ENCODE measurements at places on chromosomes 2 and 18.

- no peak for DNase-seq
These were observed 725.8 kb downstream of the TSN start for GRCh38 chr2:122481244-122481622.

- DNase-seq = no peak
These were observed 245.6 kb downstream of the NDUFA10 start for GRCh38 chr2:239779584-239779983.

DNA sequence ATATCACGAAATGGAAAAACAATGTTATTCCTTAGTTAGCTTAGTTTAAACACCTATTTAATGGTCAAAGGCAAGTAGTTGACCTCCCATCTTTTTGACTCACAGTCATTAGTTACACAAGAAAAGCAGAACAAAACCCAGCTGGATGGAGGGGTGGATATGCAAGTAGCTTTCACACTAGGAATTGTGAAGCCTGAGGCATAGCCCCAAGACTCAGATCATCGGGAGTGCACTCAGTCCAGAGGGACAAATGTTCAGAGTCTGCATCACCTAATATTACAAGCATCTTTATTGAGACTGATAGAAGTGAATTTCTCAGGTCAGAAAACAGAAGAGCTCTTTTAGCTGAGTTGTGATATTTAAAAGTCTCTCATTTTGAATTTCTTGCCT is 15.5 kb upstream of the CPS1 start:
- no peak for DNase-seq

DNA sequence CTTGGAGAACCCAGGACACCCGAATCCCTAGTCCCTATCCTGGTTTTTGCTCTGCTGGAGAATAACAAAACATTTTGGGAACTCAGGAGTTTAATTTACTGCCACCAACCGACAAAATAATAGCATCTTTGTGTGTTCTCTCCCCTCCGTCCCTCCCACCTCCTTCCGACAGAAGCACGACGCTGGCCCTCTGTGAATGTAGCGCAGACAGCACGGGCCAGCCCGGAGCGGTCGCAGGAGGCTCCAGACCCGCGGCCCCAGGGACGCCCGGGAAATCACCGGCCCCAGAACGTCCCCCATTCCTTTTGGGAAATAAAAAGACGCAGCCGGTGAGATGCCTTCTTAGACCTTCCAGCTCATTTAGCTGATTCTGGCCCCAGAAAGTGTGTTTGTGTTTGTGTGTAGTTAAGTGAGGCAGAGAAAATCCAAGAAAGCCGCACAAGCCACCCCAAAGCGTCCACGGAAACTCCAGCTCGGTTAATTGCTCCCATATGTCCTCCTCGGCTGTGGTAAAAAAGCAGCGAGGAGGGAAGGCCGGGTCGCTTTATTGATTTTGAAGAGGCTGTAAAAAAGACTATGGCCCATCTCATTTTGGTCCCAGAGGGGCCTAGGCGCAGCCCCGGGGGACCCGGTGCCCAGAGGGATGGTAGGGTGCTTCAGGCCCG is 577 bp upstream of the TANC1 start:
- peak; percentile 84 for DNase-seq

- no peak for DNase-seq
These were observed 310.0 kb downstream of the CNTNAP5 start for GRCh38 chr2:124335058-124335457.

DNA sequence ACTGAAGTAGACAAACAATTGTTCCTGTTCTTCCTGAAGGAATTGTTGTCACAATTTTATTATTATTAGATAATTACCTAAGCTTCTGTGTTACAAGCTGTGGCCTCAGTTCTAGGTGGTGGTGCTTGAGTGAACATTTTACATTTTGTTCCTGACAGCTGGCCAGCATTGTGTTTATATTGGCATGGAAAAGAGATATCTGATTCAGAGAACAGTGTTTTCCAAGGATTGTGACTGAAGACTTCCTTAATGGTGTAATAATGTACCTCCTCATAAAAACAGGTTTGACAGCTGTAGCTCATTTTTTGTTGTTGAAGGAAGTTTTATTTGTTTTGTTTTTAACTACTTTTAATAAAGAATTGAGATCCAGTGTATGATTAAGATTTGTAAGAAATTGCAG is 95.2 kb downstream of the EPB41L5 start:
- no peak for DNase-seq

- no peak for DNase-seq
These were observed 819.7 kb upstream of the ZEB2 start for GRCh38 chr2:145339646-145340045.

DNA sequence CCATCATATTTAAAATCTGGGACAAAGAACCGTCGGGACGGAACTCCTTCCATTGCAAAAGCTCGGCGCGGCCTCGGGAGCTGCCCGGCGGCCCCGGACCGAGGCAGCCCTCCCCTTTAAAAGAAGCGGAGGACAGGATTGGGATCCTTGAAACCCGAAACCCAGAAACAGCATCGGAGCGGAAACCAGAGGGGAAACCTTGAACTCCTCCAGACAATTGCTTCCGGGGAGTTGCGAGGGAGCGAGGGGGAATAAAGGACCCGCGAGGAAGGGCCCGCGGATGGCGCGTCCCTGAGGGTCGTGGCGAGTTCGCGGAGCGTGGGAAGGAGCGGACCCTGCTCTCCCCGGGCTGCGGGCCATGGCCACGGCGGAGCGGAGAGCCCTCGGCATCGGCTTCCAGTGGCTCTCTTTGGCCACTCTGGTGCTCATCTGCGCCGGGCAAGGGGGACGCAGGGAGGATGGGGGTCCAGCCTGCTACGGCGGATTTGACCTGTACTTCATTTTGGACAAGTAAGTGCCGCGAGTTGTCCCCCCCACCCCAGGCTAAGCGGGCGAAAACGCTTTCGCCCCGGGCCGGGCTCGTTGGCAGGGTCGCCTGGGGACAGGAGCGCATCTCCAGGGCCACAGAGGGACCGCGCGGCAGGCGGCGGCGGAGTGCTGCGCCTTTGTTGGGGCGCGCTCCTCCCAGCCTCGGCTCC is at the start of gene ANTXR1:
Gene ANTXR1 (plus strand): TSS at position 38 of the 698 bp plus-strand sequence. CDS start 321 bp downstream, at position 359.
- DNase-seq = no peak

DNA sequence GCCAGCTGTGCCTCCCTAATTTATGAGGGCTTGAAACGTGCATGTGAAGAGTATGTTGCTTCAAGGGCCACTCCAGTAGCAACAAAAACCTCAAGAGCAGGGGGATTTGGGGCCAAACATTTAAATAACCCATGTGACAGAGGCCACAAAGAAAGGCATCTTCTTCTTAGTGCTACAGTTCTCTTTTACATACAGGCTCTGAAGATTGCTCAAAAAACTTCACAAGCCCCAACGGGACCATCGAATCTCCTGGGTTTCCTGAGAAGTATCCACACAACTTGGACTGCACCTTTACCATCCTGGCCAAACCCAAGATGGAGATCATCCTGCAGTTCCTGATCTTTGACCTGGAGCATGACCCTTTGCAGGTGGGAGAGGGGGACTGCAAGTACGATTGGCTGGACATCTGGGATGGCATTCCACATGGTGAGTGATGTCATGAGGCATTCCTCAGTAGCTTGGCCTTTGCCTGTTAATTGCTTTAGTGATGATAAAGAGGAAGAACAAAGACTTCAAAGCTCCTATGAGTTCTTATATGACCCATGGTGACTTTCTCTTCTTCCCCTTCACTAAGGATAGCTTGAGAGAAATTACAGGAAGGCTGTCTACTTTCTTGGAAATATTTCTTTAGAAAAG is 40.1 kb downstream of the NRP2 start:
- no peak for DNase-seq

DNA sequence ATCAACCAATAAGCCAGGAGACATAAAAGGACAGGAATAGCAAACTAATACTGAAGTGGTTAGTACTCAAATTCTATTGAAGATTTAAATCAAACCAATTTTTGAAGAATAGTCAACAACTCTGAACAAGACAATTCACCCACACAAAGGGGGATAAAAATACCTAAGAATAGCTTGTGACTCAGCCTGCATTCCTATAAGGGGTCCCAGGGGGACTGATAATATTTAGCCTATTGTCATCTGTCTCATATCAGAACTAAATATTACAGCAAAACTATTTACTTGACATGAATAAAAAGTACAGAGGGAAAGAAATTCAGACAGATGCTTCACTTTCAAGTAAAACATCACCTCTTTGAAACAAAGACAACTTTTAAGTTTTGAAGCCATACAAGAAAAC is 7.7 kb downstream of the ITSN2 start:
- no peak for DNase-seq

GRCh38 chr2:233410196-233410760 is 56.0 kb downstream of the DGKD start:
- DNase-seq = no peak

GRCh38 chr18:61085761-61086160 is 247.5 kb upstream of the CDH20 start:
- DNase-seq = no peak

GRCh38 chr2:13698847-13699246 is 933.7 kb upstream of the LRATD1 start:
- DNase-seq = no peak

- DNase-seq = no peak
These were observed 53.8 kb upstream of the STK17B start for GRCh38 chr2:196225213-196225612.

DNA sequence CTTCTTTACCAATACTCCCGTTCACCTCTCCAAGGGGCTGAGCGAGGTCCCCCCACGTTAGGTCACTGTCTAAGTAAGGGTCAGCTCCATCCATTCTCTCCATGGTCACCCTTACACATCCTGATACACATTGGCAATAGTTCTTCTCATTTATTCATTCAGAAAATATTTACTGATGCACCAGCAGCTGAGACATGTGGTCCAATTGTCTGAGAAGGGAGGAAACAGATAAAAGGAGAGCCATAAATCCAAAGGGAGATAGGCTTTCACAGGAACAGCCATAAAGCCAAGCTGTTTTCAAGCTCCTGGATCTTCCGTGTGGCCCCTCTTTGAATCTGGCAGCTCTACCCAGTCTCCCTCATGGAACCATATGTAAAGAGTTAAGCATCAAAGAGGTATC is 121.2 kb downstream of the TXNL1 start:
- DNase-seq = no peak

GRCh38 chr2:165905269-165905668 is 48.3 kb downstream of the TTC21B start:
- no peak for DNase-seq

GRCh38 chr2:101909760-101910159 is 82.0 kb upstream of the IL1R2 start:
- no peak for DNase-seq

- no peak for DNase-seq
These were observed 397.7 kb downstream of the TRIB2 start for GRCh38 chr2:13114391-13114790.

DNA sequence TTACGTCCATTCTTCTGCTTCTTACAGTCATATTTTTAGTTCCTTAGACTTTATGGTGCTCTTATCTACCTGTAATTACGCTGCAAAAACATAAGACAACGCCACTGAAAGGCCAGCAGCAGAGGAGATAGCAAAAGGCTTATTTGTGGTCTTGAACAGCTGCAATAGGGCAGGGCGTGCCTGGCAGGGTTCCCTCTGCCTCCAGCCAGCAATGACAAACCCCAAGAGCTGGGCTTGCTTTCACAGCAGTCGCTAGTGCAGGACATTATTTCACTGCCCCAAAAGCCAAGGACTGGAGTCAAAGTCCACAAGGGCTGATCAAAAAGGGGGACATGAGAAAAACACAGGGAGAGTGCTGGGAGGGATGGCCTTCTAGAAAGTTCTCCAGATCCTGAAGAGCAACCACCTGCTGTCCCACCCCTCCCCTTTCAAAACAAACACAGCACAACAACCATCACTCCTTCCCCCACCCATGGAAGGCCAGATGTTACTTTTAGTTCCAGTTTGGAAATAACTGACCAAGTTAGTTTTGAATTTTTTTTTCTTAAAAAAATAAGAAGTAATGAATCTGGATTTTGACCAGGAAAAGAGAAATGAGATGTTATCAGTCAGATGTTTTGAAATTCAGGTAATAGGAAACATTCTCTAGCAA is 127.8 kb downstream of the RBMS1 start:
- no peak for DNase-seq

GRCh38 chr2:114066186-114066747 is 176.4 kb downstream of the ACTR3 start:
- DNase-seq = no peak

- DNase-seq = no peak
These were observed 9.5 kb downstream of the SLC1A4 start for GRCh38 chr2:64998658-64999061.

- no peak for DNase-seq
These were observed 762 bp downstream of the VPS4B start for GRCh38 chr18:63421514-63421913.

- no peak for DNase-seq
These were observed 361.1 kb upstream of the NRP2 start for GRCh38 chr2:205321231-205321630.

DNA sequence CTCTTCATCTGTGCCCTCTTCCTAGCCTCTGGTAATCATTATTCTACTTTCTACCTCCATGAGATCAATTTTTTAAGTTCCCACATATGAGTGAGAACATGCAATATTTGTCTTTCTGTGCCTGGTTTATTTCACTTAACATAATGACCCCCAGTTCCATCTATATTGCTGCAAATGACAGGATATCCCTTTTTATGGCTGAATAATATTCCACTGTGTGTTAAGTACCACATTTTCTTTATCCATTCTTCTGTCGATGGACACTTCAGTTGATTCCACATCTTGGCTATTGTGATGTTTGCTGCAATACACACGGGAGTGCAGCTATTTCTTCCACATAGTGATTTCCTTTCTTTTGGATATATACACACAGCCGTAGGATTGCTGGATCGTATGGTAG is 43.9 kb upstream of the CNOT11 start:
- no peak for DNase-seq

- DNase-seq = no peak
These were observed 424.1 kb upstream of the ZEB2 start for GRCh38 chr2:144943986-144944385.

DNA sequence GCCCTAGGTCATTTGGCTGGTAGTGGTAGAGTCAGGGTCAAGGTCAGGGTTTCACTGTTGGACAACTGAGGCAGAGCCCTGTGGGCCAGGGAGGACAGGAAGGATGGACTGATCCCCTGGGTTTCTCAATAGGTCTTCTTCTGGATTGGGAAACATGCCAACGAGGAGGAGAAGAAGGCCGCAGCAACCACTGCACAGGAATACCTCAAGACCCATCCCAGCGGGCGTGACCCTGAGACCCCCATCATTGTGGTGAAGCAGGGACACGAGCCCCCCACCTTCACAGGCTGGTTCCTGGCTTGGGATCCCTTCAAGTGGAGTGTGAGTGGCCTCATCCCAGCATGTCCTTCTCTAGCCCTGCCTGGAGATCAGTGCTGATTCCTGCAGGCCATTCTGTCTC is 18.1 kb downstream of the VIL1 start:
- DNase-seq = no peak

DNA sequence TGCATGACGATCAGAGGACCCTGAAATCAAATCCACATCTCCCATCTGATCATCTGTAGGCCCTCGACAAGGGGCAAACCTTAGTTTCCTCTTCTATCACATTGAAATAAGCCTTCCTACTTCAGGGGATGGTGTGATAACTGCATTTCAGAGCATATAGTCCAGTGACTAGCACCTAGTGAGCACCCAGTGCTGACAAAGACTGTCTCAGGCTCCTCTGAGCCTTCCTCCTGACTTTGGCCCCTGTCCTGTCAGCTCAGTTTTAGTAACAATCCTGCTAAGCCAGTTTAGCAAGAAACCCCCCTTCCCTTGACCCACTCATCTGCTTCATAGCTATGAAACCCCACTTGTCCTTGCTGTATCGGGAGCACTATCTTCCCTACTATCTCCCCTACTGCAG is 304.0 kb downstream of the ALK start:
- DNase-seq = no peak

GRCh38 chr2:64212801-64213321 is 68.6 kb upstream of the PELI1 start:
- no peak for DNase-seq

Measured in putamen (tissue), 1 donor.